ENCODE measurements at places on chromosomes 1 and 21.
A peak's percentile ranks its signal among the peaks of the same experiment; 100 is the strongest.

DNA sequence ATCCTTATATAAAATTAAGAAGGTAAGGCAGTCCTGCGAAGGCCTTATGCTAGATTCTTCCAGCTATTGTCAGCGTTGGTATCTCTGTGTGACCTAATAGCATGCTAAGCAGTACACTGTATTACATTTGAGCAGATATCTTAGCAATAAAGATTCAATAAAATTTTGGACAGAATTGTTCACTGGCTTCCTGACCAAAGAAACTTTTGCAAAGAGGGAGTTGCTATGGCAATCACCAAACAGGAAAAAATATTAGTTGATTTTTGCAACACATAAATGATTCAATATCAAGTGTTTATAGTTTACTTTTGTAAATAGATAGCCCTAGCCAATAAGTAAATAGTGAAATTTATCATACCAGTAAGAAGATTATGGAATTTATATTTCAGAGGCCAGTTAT is 31.0 kb upstream of the PLEKHO1 start:
- DNase-seq = no peak

- DNase-seq = no peak
Observed at GRCh38 chr1:55255901-55256300, 40.7 kb upstream of the USP24 start.

DNA sequence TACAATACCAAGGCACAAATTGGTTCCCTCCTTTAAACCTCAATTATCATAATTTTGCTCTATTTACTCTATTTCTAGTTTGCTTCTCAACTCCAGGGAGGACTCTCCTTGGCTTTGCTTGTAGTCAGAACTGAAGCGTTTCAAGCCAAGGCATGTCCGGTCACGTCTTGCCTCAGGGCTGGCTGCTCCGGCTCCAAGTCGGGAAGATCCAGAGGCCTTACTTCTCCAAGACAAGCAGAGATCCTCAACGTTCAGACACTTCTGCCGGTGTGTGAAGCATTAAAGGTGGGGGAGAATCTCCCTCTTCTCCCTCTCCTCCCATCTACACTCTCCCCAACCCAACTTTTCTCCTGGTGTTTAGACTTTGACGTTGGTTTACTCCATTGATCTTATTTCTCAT is 7.2 kb upstream of the HHAT start:
- DNase-seq = no peak

DNA sequence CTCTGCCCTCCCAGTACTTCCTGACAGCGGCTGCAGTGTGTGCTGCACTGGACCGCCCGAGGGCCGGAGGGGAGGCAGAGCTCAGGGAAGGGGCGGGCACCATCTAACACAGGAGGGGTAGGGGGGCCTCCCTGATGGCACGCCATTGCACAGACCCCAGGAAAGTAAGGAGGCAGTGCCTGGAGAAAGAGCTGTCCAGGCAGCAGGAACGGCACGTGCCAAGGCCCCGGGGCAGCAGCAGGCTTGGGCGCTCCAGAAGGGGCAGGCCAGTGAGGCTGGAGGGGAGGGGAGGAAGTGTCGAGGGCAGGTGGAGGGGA is 110.7 kb downstream of the CRYAA start:
- DNase-seq = no peak

DNA sequence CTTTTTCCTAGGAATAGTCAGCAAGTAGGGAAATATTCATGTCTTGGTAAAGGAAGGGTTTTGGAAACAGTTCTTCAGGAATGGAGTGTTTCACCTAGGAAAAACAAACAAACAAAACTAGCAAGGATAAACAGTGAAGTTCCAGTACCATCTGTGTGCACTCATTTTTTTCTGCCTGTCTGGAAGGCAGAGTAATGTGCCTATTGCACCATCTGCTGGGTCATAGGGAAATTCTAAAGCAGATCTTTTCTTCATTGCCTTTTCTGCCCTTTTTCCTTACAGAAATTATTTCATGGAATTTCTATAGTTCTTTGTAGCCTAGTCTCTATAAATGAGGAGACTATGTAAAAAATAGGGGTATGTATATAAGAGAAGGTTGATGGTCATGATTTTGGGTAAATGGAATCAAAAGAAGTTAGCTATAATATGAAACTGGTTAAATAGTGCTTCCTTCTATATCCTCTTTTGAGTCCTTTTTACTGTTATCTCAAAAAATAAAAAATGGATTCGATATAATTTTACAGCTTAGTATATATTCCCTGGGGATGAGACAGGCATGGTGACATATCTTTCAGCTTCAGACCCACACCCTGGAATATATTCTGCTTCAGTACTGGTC is 3.4 kb upstream of the HRNR start:
- DNase-seq = peak; percentile 20

- no peak for DNase-seq
Observed at GRCh38 chr1:47521034-47521881, 83.4 kb downstream of the FOXD2 start.

- DNase-seq = no peak
Observed at GRCh38 chr1:219088778-219089557, 84.7 kb upstream of the LYPLAL1 start.

DNA sequence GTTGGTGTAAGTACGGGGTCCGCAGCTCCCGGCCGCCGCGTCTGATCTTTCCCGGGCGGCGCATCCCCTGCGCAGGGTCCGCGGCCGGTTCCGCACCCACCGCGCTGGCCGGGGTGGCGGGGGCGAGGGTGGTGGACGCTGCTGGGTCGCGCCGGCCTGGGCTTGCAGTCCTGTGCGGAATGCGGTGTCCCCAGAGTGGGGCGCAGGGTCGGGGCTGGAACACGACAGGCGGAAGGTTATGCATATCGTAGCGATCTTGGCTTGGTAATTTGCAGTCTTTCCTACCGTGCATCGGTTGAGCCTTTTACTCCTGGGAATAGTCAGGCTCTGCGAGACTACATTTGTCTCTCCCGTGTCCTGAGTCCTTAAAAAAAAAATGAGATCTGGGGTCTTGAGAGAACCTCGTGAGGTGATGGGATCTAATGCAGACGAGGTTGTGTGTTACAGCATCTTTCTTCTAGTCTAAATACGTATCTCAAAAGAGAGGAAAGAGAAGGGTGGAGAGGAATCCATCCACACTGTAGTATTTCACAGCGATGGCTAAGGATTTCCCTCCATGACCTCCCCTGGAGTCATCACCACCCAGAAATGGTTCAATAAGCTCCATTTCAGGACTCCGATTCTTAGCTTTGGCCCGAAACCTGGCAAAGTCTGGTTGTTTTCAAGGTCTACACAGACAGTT is 572 bp downstream of the ATP1B1 start:
- DNase-seq = peak; percentile 34

GRCh38 chr1:227370533-227371254 is 52.4 kb upstream of the CDC42BPA start:
- no peak for DNase-seq

- DNase-seq = no peak
Observed at GRCh38 chr1:3501437-3501836, 47.0 kb downstream of the ARHGEF16 start.

DNA sequence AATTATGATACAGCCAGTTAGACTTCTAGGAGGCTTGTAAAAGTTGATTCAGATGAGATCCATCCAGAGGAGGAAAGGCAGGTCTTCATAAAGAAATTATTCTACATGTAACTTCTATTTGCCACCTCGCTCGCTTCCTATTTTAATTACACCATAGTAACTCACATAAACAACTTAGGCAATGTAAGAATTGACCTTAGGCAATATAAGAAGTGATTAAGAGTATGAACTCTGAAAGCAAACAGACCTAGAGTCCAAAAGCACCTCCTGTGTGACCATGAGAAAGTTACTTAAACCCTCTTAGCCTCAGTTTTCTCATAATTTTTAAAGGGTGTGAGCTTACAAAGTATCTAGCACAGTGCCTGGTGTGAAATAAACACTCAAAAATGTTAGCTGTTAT is 192.7 kb upstream of the NFIA start:
- DNase-seq = no peak

- DNase-seq = no peak
Observed at GRCh38 chr1:10967090-10967489, 45.4 kb upstream of the TARDBP start.

DNA sequence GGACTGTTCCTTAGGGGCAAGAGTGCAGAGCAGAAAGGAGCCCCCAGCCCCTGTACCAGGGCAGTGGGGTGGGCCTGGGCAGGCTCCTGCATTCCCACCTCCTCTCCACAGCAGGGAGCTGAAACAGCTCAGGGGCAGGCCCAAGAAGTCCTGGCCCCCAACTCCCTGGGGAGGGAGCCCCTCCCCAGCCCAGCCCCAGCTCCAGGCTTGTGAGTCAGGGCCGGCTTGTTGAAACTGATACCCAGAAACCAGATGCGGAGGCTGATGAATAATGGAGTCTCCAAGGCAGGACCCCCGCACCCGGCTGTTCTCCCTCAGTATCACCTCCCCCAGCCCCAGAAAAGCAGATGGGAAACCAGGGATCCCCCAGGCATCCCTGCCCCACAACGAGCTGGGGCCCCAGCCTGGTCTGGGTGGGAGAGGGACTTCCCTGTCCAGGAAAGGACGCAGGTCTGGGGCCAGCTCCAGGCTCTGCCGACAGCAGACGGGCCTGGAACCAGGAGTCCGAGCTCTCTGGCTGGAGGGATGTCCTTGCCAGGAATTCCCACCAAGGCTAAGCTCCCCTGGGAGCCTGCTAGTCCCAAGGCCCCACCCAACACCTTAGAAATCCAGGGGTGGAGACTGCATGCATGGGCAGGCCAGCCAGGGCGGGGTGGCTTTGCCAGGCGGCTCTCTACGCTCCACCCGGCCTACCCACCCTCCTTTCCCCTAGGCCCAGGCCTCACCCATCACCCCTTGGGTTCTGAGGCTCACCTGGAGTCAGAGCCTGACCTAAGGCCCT is 2.7 kb downstream of the PLEKHG5 start:
- DNase-seq = no peak

GRCh38 chr1:24984800-24985522 is 54.9 kb upstream of the RUNX3 start:
- no peak for DNase-seq

- DNase-seq = no peak
Observed at GRCh38 chr1:166282391-166283137, 115.8 kb upstream of the FAM78B start.

DNA sequence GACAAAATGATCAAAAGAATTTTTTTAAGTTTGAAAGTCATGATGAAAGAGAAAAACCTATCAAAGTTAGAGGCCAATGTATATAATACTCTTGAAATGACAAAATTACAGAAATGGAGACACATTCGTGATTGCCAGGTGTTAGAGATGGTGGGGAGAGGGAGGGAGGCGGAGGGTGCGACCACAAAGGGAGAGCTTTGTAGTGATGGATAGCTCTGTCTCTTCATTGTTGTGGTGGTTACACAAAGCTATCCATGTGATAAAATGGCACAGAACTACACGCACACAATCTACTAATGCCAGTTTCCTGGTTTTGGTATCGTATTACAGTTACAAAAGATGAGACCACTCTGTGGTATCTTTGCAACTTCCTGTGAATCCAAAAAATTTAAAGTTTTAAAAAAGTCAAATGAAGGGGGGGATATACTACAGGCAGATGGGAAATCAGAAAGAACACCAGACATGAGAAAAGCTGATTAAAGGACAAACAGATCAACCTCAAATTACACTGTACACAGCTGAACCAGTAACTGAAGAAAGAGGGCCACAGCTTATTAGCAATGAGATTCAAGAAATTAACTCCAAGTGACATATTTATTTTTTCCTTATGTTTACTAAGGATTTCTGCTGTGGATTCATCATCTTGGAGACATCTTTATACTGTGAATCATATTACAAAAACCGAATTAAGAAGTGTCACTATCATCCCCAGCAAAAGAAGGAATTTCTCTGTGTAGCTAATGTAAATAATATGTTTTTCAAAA is 199.1 kb downstream of the SLC45A1 start:
- no peak for DNase-seq

DNA sequence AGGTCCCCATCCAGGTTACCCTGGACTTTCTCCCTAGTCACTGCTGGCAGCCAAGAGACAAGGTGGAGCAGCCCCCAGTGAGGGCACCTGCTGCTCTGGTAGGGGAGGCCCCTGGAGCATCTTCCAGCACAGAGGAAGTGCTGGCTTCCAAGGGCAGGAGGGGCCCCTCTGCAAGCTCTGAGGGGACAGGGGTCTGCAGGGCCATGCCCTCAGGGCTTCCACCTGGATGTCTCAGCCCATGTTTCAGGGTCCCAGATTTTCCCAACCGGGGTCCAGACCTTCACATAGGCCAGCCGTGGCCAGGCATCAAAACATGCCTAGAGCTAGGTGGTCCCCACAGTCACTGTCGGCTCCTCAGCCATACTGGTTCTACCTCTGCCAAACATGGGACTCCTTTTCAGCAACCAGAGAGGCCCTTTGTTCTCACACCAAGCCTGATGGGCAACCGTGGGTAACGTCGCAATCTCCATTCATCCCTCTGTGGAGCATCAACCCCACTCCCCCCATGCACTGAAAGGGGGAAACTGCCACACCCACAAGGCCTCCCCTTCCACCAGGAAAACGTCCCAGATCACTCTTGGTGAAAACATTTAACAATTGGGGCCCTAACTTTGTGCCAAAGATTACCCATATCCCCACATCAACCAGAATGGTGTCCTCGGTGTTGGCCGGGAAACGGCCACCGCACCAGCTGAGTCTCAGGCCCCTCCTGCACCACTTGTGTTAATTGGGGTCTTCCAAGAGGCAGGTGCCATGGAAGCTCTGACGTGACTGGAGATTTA is 1.9 kb upstream of the COL6A2 start:
- peak; percentile 23 for DNase-seq

GRCh38 chr1:204296431-204296988 is 63.2 kb downstream of the PLEKHA6 start:
- no peak for DNase-seq

DNA sequence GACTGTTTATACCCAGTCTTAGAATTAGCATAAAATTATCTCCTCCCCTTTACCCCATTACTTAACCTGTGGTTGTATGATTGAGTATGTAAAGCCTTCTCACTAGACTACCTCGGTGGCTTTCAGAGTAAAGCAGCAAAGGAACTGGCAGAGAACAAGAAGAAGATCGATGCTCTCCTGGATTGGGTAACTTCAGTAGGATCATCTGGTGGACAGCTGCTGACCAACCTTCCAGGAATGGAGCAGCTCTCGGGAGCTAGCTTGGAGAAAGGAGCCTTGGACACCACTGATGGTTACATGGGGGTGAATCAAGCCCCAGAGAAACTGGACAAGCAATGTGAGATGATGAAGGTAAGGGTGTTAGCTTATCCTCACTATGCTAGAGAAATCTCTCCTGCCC is 138.6 kb upstream of the BMP8A start:
- DNase-seq = no peak

DNA sequence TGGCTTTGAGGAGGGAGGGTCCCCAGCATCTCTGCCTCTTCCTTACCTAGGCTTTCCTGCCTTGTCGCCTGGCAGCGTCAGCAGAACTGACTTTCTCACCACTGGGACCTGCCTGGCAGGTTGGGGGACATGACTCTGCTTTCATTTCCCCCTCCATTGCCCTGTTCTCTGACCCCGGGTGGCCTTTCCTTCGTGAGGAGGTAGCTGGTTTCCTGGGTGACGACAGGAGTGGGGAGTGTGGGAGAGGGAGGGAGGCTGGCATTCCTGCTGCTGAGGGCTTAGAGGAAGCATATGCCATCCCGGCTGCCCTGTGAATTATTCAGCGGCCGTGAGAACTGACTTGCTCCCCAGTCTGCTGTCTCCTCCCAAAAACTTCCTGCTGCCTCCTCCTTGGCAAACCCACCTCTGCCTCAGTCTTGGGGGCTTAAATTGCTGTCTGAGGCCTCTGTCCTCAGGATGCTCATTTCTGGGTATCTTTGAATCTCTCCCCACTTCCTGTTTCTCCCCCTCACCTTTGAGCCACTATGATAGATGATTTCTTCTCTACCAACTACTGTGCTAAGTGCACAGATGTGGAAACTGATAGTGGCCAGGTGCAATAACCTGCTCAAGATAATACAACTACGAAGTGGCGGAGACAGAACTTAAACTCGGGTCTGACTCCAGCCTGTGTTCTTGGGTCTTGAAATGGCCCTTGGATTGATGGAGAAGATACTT is 182.0 kb upstream of the CSF3R start:
- DNase-seq = no peak
